ENCODE measurements at places on chromosomes 3 and 15.

DNA sequence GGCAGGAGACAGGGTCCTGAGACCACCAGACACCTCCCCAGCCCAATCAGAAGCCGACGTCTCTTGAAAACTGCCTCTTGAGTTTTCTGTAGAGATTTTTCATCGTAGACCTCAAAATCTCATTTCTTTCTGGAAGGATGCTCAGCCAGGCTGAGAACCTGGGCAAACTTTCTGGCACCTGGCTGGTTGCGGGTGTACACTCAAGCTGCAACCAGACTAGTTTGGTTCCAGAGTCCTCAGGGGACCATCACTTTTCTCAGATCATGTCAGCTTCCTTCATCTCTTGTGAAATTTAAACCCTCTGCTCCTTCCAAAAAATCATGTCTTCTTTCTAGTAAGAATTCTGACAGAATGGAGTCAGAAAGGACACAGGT is 45.1 kb downstream of the CMTM7 start:
- DNase-seq = no peak

- DNase-seq = no peak
Observed at GRCh38 chr15:63970621-63971426, 75.5 kb downstream of the DAPK2 start.

DNA sequence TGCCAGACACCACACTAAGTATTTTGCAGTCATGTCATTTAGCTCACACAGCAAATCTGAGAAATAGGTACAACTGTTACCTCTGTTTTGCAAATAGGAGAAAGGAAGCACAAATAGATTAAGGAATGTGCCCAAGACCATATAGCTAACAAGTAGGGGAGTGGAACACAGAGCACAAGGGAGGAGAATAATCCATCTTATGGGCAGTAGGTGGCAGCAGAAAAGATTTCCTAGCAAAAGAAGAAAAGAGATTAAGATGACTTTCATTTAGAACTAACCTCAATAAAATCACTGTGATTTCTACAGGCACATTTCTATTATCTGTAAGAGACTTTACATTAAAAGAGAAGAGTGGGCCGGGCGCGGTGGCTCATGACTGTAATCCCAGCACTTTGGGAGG is 49.1 kb downstream of the NR1I2 start:
- no peak for DNase-seq

DNA sequence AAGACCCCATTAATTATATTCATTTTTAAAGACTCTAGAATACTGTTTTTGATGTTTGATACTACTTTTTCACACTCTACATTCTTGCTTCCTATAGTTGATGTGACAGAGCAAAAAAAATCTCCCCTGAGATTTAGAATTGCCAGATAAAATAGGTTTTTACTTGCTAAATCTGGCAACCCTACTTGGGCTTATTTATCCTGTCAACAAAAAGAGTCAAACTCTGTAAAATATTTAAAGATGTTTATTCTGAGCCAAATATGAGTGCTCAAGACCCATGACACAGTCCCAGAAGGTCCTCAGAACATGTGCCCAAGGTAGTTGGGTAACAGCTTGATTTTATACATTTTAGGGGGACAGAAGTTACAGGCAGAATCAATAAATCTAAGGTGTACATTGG is 72.3 kb downstream of the DAPK2 start:
- DNase-seq = no peak

GRCh38 chr15:56886363-56886931 is 32.0 kb upstream of the TCF12 start:
- DNase-seq = no peak

DNA sequence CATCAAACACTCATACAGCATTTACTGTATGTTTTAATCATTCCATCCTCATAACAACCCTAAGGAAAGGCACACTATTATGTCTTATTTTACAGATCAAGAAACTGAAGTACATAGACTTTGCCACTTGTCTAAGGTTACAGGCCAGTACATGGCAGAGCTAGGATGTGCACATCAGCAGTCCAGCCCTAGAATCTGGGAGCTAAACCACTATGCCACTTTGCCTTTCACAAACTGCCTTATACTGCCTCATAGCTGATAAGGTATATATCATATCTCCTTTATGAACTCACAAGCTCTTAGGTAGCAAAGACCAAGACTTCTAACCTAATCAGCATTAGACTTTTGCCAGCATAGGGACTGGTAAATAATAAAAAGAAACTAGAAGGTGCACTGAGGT is 49.1 kb downstream of the MYO9A start:
- no peak for DNase-seq

DNA sequence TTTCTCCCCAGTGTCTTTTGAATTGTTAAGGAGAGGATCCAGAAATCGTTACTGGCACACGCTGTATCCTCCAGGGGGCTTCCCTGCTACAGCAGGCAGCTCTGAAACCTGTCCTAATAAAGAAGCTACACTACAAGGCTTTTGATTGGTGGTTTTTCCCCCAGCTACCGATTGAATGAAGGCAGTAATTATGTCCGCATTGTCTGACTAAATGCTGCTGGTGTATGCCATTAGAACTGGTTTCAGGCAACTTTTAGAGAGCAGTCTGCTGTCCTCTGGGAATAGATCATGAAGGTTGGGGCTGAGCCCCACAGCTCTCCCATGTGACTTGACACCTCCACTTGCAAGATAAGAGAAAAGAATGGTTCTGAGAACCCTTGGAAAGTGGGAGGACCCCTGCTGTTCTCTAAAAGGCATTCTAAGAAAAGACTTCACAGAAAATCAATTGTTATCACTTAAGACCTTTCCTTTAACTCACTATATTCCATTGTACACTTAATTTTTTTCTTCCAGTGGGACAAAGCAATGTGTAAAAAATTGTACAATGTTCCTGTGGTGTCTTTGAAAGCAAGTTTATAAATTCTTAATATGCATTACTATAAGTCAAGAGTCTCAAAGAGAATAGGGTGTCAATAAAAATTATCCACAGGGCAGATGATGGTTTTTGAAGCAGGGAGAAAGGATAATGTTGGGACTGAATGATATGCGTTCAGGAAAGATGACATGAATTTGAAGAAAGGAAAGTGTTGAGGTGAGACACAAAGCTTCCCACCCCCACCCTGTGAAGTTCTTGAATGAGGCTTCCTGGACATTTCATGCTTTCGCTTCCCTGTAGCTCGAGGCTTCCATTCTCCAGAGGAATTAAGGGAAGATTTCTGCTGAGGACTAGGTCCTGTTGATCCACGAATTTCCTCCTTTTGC is 53.0 kb upstream of the DAZL start:
- no peak for DNase-seq

DNA sequence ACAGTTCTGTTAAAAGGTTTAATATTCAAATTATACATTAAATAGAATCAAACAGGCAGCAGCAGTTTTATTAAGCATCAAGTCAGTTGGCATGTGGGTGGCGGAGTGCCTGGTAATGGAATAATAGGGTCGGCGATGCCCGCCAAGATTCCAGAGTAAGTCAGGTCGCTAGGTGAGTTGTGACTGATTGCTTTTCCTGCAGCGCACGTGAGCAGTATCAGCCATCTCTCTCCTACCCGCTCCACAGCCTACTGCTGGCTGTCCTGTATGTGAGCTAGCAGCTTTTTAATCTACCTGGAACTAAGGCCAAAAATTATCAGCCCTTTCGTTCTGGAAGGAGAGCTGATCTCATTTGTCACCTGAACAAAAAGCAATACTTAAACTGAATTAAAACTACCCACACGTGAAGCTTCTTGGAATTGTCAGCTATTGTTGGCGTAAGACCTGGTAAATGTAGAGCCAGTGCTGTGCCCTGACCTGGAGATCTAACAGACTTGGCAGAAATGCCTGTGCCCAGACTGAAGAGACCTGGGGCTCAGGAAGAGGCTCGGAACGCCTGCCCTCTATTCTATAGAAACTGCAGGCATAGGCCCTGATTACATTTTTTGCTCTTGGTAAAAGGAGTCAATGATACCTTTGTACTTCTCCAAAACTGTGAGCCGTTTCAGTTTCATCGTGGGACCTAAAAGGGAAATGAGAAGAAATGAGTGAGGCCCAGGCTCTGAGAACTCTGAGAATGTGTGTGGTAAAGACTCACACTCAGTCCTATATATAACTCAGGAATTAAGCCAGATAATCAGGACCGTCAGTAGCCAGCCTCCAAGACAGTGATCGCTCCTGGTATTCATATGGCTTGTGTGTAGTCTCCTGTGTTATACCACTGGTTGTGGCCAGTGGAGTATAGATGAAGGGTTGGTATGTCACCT is 21.9 kb downstream of the IDH3A start:
- DNase-seq = no peak

GRCh38 chr15:91407269-91407889 is 307.3 kb downstream of the SV2B start:
- DNase-seq = no peak

DNA sequence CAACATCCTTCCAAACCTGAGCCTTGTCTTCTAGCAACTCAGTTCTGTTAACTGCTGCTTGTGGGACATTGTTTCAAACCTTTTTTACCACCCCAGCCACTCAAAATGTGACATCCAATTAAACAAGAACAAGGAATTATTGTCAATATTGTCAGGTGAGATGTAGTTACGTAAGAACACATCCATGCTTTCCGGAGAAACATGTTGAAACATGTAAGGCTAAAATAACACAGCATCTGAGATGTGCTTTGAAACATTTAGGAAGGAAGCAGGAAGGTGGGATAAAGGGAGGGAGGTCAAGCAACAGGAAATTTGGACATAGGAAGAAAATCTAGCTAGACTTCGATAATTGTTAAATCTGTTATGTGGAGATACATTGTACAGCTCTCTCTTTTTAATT is 50.9 kb upstream of the PRICKLE2 start:
- no peak for DNase-seq

DNA sequence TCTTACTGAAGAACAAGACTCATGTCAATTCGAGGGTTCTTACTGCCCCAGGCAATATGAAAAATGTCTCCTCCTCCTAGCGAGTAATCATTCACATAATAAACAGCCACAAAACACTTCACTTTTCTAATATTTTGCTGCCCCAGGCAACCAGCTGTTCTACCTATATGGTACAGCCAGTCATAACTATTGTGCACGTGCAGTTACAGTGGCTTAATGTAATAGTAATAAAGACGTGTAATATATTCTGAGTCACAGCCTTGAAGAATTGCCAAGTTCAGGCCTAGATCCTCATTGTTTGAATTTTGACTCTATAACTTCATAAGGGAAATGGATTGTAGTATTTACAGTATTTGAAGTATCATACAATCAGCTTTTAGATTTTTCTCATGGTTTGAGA is 1250.0 kb upstream of the GBE1 start:
- no peak for DNase-seq

GRCh38 chr3:37905987-37906674 is 44.5 kb downstream of the CTDSPL start:
- DNase-seq = no peak

DNA sequence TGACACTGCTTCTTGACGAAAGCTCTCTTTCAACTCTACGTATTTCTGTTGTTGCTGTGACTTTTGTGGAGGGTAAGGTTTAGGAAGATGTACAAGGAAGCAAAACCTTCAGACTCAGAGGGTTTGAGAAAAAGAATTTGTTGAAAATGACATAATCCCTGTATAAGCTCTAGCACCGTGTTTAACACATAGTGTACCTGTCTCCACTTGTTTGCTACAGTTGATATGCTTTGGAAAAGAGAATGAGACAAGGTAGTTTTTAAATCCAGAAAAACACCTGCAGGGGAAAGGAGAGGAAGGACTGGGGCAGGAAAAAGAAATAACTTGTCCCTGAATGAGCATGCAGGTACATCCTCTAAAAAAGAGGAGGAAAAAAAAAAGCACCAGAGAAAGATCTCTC is 29.6 kb upstream of the CP start:
- no peak for DNase-seq

DNA sequence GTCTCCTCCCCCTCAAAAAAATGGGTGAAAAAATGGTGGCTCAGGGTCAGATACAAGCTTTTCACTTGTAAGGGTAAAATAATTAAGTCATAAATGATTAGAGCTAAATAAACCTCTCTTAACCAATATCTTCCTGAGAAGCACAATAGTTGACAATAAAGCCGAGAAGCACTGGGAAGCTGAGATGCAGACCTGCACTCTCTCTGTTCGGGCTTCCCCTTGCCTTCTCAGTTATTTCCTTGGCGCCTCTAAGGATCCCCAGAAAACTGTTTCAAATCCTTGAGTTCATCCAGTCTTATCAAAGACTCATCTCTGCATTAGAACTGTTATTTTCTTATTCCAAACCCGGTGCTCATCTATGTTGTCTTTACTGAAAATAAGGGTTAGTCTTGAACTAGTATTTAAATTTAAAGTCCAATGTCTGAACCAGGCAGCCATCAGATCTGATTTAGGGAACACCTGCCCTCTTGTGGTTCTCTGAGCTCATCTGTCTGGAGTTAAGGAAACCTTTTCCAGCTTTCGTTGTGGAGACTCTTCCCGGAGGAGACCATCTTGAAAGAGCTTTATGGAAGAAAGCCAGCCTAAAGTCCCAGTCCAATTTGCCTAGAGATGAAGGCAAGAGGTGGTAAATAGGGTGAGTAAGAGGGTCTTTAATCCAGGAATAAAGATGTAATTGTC is 256.4 kb upstream of the MCTP2 start:
- DNase-seq = no peak

DNA sequence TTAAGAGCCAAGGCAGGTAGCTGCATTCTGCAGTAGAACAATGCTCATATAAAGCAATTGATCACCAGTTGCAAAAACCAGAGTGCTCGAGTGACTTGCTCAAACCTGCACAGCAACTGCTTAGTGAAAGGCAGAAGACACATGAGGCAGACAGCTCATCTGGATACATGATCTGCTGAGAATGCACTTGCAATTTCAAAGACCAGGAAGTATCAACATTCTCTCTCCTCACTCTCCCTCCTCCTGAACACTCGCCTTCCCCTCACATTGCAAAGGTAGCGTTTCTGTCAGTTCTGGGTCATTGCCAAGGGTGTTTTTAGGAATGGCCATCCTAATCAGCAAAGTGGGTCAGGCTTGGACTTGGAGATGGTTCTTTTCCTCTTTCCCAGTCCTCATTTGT is 61.0 kb downstream of the BFSP2 start:
- DNase-seq = no peak

DNA sequence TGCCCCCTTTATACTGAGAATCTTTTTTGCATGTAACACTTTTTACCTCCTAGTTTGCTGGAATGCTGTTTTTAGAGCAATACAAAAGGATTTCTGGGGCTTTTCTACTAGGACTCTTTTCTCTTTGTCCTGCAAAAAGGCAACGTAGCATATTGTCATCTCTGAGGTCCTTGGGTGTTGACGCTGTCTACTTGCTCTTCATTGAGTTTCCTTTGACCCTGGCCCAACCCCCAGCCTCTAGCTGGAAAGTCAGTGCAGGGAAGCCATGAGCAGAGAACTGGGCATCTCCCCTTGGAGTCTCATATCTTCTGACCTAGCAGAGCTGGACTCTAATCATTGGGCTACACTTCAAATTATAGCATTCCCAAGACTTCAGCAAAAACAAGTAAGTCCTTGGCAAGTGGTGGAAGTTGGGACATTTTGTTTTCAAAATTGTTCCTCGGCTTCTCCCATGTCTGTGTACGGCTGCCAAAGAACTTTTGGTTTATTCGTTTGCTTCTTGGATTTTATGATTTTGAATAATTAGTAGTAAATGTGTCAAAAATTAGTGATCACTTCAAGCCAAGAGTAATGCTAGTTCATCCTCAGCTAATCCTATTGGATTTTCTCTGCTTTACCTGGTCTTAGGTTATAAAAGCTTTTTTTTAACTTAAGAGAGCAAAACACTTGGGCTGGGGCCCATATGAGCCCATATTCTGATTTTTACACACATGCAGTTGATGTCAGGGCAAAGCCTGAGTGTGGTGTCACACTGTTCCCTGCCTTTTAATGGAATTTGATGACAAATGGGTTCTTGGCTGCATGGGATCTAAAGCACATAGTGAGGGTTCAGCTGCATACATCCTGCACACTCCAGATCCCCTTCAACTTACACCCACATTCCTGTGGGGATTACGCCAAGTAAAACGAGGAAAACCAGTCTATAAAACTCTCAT is 419.5 kb upstream of the C2CD4B start:
- no peak for DNase-seq
